NCI-H524 (cell line): ENCODE measurements at places on chromosomes 4 and X.

DNA sequence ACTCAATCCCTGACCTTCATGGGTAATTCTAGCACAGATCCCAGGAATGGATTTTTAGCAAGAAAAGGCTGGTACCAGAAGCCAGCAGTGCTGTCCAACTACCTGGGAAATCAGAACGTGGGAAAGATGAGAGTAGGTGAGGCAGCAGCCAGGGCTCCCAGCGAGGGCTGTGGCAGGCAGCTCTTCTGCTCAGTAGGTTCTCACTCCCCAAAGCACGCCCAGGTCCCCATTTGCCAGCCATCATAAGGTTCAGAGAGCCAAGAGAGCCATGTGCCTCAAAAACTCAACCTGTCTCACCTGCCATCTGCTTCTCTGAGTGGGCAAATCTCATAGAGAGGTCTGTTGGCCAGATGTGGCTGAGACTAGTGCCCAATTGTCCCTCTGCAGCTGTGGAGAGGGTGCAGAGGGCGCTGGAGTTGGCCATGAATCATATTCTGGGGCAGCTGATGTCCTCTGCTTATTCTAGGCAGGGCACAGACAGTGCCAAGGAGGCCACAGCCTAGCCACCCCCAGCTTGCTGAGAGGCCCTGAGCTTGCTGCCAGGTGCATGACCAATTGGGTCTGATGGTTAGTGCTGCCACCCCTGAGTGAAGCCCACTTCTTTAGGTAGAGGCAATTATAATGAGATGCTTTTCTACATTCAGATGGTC, 81.7 kb upstream of the GATB start:
- DNase-seq = no peak

GRCh38 chr4:122764821-122765215, 32.3 kb downstream of the BBS12 start:
- DNase-seq = no peak

DNA sequence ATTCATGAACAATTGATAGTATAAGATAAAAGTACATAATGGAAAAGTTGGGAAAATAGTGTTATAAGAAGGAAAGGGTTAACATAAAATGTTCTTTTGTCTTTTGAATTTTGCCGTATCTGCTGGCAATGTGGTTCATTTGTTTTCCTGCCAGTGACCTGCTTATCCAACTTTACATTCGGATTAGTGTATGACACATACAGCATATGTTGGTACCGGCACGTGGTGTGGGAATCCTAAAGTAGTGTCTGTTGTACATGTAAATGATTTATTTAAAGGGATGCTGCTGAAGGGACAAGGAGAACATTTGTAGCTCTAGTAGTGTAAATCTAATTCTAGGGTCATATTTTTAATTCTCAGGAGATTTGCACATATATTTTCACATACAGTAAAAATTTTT, 11.5 kb downstream of the RAB9A start:
- DNase-seq = no peak

GRCh38 chrX:11381464-11381863, 88.3 kb downstream of the AMELX start:
- peak; percentile 8 for DNase-seq

- no peak for DNase-seq
These were observed 241.5 kb downstream of the MAML3 start for GRCh38 chr4:139912445-139912844.

GRCh38 chr4:38371391-38371851, 292.6 kb upstream of the KLF3 start:
- no peak for DNase-seq

GRCh38 chrX:125289920-125290319, 29.8 kb upstream of the TEX13C start:
- DNase-seq = no peak

GRCh38 chr4:137981277-137981676, 260.9 kb downstream of the SLC7A11 start:
- no peak for DNase-seq

- DNase-seq = no peak
These were observed 278.9 kb upstream of the SFRP2 start for GRCh38 chr4:154067786-154068185.

DNA sequence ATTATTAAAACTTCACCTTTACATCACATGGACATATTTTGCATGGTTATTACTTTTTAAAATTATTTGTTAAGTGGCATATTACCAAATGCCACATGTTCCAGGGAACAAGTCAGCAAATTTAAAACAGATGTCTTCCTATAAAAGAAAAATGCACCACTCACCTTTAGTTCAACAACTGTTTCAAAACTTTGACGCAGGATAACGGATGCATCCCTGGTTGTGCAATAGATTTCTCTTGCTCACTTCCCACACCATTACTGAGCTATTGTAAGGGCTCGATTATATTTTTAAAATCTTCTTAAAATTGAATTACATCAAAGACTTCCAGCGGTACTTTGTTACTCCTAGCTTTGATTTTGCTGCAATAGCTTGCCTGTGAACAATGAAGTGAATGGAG, 93.0 kb upstream of the ARHGAP24 start:
- no peak for DNase-seq

GRCh38 chr4:47531241-47531953, 46.3 kb downstream of the ATP10D start:
- no peak for DNase-seq

- no peak for DNase-seq
These were observed 327.1 kb upstream of the NWD2 start for GRCh38 chr4:36917413-36917812.

GRCh38 chrX:118521435-118521834, 25.8 kb downstream of the DOCK11 start:
- no peak for DNase-seq

GRCh38 chr4:24917076-24917856, 4.4 kb upstream of the CCDC149 start:
- no peak for DNase-seq

- DNase-seq = no peak
These were observed 4.9 kb downstream of the UGT8 start for GRCh38 chr4:114603497-114603896.

DNA sequence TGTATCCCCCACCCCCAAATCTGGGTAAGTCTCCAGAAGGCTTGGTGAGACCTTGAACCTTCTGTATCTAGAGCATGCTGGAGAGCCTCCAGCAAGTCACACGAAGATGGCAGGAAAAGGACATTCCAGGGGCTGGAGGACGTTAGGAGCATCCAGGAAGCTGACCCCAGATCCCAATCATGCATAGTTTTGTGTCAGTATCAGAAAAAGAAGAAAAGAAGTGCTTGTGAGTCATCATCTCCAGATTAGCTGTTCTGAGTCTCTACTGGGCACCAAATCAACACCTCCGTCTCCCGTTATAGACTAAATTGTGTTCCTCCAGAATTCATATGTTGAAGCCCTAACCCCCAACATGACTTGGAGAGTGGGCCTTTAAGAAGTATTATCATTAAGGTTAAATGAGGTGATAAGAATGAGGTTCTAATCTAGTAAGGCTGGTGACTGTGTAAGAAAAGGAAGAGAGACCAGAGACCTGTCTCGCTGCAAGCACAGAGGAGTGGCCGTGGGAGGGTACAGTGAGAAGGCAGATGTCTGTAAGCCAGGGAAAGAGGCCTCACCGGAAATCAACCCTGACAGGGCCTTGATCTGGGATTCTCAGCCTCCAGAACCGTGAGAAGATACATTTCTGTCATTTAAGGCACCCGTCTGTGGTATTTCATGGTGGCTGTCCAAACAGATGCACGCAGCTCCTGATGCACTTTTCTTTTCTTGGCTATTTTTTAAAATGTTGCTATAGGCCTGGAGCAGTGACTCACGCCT, 38.1 kb upstream of the CLDN24 start:
- DNase-seq = no peak

DNA sequence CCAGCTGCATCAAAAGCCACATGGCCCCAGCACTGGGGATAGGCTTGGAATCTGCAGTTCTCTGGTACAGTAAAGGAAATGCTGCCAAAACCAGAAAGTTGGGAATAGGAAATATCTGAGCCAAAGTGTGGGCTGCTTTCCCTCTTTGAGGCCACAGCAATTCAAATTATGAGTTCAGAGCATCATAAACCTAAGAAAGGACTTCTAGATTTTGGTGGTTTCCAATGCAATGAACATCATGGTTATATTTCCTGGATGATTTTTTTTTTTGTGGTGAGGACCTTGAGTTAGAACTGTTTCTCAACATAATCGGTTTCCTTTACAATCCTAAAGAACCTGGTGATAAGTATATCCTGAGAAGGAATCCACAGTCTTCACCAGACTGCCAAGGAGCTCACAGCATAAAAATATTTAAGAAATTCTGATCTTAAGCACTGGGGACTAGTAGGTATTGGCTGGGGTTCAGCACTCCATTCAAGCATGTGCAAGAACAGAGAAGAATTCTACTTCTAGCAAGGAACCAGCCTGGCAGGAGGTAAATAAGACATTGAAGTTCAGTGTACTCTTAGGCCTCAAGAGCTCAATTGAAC, 29.8 kb upstream of the ARHGAP24 start:
- DNase-seq = no peak

DNA sequence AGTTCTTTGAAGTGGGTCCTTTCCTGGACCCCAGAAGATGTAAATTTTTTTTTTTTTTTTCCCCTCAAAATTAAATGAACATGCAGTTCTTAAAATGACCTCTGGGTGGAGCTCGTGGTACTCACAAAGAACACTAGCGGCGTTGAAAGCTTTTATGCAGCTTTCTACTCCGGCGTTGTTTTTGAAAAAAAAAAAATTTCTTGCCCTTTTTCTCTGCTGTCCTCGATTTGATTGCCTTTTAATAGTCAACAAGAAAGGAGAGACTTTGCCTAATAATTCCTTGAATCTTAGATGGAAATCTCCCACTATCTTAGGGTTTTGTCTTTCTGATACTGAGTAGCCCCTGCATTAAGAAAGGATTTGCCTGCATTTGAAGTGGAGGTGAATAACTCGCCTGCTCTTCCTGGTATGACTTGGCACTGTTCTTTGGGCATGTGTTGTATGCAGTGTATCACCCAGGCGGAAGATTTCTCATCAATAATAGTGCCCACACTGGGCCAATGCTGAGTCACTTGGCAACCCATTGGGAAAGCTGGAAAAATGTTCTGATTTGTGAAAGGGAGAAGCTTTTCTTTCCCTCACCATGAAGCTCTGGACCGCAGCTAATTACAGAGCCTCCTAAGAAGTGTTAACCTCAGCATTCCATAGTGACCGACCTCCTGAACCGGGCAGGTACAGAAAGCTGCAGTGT, 104.0 kb downstream of the PHEX start:
- DNase-seq = peak; percentile 66

DNA sequence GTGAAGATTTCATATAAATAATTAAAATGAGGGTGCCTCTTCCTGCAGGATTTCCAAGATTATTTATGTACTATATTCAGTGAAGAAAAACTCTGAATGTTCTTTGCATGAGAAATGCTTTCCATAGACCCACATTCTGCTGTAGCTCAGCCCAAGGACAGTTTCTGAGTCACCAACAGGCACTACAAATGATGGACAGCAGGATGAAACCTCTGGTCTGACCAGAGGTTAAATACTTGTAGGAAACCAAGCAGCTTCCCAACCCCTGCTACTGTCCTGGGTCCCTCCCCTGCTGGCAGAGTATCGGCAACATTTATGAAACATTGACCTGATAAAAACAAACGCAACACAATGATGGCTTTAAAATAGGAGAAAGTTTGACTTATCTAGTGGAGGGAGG, 73.1 kb downstream of the CXXC4 start:
- no peak for DNase-seq

DNA sequence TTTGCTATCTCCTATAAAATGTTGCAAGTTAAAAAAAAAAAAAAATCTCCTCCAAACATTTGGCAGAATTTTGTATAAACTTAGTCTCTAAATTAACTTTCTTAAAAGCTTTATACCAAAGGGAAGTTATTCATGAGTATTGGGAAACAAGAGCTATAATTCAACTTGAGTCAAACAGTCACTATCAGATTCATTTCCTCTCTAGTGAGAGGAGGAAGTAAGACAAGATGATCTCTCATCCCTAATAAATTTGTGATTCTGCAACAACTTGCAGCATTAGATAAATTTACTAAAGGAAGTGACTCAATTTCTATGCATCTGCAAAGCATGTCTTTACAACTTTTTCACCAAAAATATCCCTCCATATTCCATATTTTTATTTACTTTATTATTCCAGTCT, 135.4 kb upstream of the GNPDA2 start:
- no peak for DNase-seq

DNA sequence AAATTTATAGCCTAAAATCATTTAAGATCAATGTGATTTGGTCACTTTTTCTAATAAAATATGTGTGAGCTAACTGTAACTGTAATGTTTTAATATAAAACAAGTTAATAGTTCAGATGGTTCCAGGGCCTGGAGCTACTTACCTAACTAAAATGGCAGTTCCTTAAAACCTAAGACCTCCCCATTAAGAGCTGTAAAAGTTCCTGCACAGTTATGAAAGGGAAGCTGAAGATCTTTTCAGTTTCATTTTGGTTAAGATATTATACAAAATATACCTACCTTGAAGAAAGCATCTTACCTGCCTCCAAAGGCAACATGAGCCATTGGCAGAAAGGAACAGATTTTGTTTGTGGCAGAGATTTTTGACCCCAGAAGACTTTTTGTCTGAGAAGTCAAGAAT, 30.1 kb downstream of the HPF1 start:
- DNase-seq = no peak

DNA sequence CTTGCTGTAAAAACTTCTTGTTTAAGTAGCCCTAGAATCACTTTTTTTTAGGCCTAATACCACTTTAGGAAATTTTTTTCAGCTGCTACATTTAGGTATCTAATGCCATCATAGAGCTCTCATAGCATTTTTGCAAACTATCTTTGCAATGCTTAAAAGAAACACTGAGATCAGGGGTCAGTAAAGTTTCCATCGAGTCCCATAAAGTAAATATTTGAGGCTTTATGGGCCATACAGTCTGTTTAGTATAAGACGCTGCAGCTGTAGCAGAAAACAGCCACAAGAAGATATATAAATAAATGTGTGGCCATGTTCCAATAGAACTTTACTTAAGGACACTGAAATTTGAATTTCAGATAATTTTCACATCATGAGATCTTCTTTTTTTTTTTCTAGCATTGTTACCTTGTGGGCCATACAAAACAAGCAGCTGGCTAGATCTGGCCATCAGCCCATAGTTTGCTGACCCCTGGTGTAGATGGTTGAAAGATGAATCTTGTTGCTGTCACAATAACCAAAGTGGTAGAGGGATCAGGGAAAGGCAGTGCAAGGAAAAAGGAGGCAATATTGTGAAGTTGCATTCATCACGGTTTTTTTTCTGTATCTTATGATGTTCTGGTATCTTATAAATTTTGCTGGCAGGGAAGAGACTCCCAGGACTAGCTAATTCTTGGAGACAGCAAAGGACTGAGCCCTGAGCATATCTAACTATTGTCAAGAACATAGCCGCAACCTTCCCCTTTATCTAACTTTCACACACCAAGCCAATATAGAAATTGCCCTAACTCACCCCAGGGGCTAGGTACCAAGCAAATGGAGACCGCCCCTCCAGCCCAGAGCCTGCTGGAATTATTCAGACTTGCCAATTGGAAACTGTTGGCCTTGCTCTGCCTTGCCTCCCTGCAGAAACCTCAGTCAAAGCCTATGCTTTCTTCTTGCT, 46.6 kb downstream of the RASGEF1B start:
- no peak for DNase-seq
